ENCODE measurements at places on chromosomes 12 and 14. TPM values are rescaled to one million over a fixed set of nuclear protein-coding genes. Genes with fewer than 3 reads are reported as not detected.

DNA sequence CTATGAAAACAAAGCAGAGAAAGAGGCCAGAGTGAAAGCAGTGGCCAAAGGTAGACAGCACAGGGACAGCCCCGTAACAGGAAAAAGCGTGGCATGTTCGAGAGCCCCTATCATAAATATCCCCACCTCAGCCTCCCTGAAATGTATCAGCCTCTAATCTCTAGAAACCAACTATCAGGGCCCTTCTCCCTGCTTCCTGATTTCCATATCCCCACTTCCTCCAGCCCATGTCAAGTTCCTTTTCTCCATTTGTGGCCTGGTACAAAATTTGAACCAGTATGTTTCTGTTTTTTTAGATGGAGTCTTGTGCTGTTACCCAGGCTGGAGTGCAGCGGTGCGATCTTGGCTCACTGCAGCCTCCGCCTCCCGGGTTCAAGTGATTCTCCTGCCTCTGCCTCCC, 16.9 kb downstream of the DEPDC4 start:
- DNase-seq: no peak

DNA sequence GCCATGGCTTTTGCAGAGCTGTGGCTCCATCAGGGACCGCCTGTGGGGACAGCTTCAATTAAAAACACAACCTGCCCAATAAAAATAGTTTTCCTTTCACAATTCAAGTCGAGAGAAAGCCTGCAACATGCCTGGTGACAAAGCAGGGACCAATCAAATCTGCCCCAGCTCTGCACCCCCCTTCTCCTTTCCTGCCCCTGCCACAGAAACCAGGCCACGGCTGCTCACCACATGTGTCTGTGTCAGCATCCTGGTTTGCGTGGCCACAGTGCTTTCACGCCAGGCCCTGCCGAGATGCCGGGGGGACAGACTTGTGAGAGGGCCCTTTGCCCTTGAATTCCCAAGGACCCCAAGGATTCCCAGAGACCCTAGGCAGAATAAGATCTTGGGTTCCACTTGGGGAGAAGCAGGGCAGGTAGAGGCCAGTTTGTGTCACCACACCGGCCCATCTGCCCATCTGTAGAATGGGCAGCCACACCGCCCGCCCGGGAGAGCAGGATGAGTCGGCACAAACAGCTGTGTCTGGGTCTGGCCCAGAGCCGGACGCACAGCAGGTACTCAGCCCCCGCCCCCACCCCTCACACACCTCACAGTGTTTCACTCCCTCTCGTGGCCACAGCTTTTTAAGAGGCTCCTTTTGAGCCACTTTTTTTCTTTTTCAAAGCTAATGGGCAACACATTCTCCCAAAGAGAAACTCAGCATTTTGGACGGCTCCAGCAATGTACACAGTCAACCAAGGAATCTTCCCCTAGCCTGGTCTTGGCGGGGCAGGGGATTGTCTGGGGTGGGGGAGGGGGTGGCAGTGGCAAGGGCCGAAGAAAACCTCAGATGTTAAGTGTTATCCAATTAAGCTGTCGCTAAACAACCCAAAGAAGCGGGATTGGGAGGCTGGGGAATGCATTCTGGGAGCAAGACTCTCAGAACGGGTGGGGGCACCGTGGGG, 41.5 kb downstream of the BCL11B start:
- no peak for DNase-seq

- no peak for DNase-seq
Observed at GRCh38 chr12:91622981-91623380, 440.4 kb upstream of the DCN start.

GRCh38 chr12:81257947-81258551, 180.2 kb downstream of the ACSS3 start:
- peak; percentile 40 for DNase-seq

- DNase-seq: no peak
Observed at GRCh38 chr12:39610436-39611025, 9.1 kb downstream of the ABCD2 start.

- no peak for DNase-seq
Observed at GRCh38 chr12:105954951-105955931, 183.5 kb downstream of the NUAK1 start.

- DNase-seq: no peak
Observed at GRCh38 chr12:108378926-108379325, 39.8 kb upstream of the CMKLR1 start.

DNA sequence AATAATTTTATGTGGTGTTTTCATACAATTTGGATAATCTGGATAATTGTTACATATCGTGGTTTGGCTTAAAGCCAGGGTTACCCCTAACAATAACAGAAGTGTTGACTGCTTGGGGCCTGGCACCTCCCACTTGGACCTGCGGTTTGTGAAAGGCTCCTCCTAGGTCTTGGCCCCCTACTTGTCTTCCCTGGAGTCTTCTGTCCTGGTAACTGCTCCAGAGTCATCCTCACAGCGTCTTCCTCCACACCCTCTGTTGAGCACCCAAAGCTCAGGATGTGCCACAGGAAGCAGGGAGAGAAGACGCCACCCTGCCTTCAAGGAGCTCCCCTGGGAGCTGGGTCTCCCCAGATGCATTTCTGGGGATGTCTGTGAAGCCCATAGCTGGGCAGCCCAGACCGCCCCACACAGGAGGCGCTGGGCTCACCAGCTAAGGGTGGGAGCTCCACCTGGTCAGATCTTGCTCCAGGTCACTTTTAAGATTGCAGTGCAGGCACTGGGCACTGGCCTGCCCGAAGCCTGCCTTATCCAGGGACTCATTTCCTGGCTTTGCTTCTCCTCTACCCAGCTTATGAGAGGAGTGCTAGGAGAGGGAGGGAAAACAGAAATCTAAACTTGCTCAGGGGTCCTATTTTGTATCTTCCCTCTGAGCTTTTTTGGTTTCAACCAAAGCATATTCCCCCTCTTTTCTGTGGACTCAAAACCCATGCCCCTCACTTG, 98.2 kb downstream of the ZFP36L1 start:
- no peak for DNase-seq

- peak; percentile 21 for DNase-seq
Observed at GRCh38 chr14:66508846-66509621, 1.1 kb downstream of the GPHN start.

GRCh38 chr12:7190268-7191055, 976 bp downstream of the PEX5 start:
- peak; percentile 8 for DNase-seq

DNA sequence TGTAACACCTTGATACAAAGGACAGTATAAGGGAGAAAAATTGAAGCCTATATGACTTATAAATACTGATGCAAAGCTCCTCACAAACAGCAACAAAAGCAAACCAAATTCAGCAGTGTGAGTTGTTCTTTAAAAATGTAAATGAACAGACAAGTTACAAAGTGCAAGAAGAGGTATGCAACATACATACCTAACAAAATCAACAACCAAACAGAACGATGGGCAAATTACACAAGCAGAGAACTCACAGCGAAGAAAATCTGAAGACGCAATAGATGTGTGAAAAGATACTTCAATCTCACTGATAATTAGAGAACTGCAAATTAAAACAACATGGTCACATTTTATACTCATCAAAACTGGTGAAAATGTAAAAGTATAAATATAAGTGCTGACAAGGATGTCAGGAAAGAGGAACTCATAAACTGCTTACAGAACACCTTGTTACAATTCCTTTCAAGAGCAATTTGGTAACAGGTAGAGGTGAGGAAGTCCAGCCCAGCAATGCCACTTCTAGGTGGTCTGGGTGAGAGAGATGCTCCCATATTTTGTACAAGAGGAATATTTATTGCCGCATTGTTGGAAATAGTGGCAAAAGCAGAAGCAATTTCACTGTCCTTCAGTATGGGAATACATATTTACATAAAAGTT, 47.3 kb downstream of the CORO1C start:
- DNase-seq: no peak

DNA sequence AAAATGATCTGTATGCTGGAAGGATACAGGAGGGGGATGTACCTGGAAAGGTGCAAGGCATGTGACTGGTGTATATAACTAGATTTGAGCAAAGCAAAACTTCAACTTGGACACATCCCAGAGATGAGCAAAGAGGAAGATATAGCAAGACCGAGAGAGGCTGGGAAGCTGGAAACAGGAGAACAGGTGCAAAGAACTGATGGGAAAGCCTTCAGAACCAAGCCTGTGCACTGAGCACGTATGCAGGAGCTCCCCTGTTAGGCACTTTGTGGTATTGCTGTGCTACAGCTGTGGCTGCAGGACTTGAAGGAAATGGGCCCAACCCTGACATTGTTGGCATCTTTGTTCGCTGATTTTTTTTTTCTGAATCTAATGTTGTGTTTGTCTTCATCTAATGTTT, 120.7 kb upstream of the PWP1 start:
- DNase-seq: no peak

DNA sequence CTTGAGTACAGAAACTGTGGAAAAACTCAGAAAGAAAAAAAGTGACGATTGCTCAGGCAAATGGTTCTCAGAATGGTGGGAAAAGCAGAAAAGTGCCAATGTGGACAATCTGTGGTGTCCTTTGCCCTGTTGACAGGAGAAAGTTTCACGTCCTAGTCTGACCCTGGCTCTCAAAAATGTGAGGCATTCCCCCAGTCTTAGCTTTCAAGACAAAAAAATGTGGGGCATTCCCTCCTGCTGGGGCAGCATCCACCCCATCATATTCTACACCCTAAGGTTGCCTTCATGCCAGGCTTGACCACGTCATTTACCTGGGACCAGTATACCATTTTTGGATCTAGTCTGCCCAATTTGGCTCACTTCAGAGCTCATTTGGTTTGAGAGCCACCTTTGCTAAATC, 20.7 kb upstream of the ANAPC7 start:
- DNase-seq: no peak

GRCh38 chr12:6116471-6117021, 7.9 kb downstream of the VWF start:
- DNase-seq: peak; percentile 91

GRCh38 chr14:75513911-75514672, 8.2 kb upstream of the BATF start:
- DNase-seq: no peak

- DNase-seq: no peak
Observed at GRCh38 chr14:91252871-91253794, 8.6 kb upstream of the GPR68 start.

DNA sequence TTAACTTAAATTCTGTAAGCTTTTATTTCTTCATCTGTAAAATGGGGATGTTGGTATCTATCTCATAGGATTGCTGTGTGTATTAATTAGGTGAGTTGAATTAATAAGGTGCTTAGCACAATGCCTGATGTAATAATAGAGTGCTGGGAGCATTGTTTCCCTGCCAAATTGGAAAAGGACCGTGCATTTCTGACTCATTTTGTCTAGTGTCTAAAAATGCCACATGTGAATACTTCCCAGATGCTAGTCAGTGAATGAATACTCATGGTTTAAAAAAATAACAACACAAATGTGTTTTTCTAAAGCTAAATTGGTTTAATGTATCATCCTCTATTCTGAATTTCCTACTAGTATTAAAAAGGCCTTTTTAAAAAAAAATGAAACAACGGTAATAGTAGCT, 45.4 kb upstream of the NEDD1 start:
- DNase-seq: peak; percentile 4

- DNase-seq: no peak
Observed at GRCh38 chr12:58881816-58882215, 38.5 kb downstream of the LRIG3 start.

GRCh38 chr12:79360936-79361335, 329.8 kb downstream of the PAWR start:
- DNase-seq: peak; percentile 17

DNA sequence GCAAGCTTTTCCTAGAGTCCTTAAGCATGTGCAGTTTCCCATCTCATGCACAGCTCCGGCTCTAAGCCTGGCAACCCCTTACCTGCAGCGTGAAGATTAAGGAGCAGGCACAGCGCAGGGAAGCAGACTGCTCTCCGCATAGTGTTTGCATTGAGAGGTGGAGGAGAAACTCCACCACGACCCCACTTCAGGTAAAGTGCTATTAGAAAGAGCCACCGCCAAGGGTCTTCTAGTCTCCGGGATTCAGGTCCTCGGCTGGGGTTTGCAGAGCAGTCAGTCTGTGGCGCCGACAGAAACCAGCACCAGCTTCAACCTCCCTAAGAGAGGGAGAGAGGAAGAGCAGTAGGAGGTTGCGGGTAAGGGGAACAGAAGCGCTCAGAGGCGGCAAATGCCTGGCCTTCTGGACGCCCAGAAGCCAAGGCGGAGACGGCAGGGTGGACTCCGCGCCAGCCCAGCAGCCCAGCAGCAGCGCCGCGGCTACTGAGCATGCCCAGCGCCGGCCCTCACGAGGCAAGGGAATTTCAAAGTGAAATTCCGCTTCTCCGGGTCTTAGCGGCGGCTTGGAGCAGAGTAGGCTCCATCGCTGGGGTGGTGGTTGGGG, at the start of gene PTPRR:
Gene PTPRR (minus strand): TSS at position 488 of the 601 bp plus-strand sequence. CDS start 348 bp downstream, at position 140.
- no peak for DNase-seq

DNA sequence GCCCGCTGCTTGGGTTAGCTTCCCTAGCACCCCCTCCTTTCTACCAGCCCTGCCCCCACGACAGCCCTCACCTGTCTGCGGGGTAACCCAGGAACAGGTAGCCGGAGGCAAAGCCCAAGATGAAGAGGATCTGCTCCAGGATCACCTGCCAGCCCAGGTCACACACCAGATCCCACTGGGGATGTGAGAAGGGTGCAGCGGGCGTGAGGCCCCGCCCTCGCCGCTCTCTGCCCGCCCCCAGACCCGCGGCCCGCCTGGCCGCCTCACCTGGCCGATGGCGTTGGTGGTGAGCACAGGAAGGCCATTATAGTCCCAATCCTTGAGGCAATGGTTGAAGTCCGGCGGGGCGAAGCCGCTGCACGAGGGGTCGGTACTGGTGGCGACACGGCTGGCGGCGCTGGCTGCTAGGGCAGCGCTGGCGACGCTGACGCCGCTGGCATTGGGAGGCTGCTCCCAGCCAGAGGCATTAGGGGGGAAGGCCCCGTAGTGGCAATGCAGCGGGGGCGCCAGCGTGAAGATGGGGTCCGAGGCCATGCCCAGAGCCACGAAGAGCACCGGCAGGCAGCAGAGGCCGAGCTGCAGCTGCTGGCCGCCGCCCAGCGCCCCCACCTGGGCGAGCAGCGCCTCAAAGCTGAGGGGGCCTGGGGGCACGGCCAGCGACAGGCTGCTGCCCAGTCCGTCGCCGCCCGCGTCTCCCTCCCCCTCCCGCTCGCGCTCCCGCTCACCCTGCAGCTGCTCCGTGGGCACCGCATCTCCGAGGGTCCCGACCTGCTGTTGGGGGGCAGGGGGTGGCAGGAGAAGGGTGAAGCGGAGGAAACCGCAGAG, 794 bp downstream of the SLC22A17 start:
- DNase-seq: no peak

DNA sequence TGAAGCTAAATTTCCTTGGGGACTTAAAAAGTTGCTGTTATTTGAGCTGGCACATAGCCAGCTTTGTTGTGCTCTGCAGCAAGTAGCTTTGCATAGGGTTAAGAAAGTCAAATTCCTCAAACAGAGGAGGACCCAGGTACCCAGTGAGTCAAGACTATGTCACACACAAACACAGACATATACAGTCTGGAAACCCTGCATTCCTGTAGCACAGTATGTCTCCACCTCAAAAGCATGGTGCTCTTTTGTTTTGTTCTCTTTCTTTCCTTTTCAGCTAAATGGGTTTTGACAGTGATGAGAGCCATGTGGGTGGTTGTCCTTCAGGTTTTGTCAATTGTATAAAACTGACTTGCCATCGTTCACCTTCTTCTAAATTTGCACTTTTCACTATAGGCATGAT, 179.6 kb upstream of the DIO2 start:
- DNase-seq: no peak

GRCh38 chr12:68641138-68641537, 30.4 kb downstream of the RAP1B start:
- no peak for DNase-seq

CCDC177 gene
- not detected for total RNA-seq

GPN3 gene
- total RNA-seq: 19.1 TPM

RD3L gene
- not detected for total RNA-seq

OTX2 gene
- not detected for total RNA-seq

CLEC9A gene
- total RNA-seq: not detected

ITPK1 gene
- 9.6 TPM for total RNA-seq

LRTM2 gene
- not detected for total RNA-seq

JKAMP gene
- total RNA-seq: 51.8 TPM

ZNF268 gene
- 22.3 TPM for total RNA-seq

PLCZ1 gene
- not detected for total RNA-seq

INHBC gene
- not detected for total RNA-seq

Measured in dermis microvascular lymphatic vessel endothelial cell (primary cell).